ENCODE measurements at places on chromosomes 3 and 15. TPM values are rescaled to one million over a fixed set of nuclear protein-coding genes. Genes with fewer than 3 reads are reported as not detected.

DNA sequence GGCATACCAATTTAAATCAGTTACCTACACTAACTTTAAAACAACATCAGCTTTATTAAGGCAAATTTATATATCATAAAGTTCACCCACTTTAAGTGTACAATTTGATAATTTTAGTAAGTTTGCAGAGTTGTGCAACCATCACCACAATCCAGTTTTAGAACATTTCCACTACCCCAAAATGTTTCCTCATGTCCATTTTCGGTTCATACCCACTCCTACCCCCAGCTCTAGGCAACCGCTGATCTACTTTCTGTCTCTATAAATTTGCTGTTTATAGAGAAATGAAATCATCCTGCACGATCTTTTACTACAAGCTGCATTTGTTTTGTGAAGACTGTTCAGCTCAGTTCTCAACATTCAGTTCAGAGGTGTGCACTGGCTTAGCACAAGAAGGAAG lies 31.5 kb upstream of the FAM81A start:
- DNase-seq, result no peak

DNA sequence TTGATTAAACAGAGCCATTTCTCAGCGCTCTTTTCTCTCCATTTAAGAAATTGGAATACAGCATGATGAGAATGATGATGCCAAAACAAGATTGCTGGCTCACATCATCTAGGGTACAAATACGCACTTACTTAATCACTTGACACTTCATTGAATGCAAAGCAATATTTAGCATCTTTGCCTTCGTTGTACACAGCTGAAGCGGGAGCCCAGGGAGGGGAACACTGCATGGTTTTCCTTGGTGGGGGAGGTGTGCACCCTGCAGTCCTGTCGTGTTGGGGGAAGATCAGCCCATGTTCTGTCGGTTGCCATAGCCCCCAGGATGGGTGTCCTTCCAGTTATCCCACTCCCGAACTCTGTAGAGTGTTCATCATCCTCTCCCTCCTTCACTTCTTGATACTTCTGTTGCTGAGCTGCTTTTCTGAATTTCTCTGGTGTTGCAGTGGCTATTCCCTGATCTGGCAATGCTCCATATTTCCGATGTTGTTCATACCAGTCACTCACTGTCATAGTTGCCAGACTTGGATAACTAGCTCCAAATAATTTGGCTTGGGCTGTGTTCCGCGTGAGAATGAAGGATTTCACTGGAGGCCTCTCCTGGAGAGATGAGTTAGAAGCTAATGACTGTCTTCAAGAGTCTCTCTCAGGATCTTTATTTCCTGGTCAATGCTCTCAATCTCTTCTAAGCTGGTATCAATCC lies 50.1 kb upstream of the DYNC1LI1 start:
- no peak for DNase-seq

The LIPH gene
- 0.47 TPM for total RNA-seq

- peak; percentile 62 for DNase-seq
Observed at GRCh38 chr3:196740481-196741248, 1.0 kb downstream of the PAK2 start.

The DHFR2 gene
- 3.2 TPM for total RNA-seq

GRCh38 chr3:34569437-34569836 lies 771.0 kb downstream of the PDCD6IP start:
- DNase-seq, result no peak

DNA sequence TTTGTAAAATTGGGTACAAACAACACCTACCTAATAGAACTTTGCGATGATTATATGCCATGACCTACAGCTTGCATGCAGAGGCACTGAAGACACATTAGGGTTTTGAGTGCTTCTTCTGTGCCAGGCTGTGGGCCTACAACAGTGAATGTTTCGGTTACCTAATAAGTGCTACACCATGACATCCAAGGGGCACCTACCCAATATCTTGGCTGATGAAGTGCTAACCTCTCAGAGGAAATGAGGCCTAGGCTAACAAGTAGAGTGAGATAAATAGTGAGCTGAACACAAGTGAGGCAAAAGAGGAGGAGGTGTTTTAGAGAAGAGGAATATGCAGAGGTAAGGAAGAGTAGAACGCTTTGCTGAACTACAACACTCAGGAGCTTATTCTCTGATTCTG lies 12.2 kb upstream of the RASGRP1 start:
- no peak for DNase-seq

DNA sequence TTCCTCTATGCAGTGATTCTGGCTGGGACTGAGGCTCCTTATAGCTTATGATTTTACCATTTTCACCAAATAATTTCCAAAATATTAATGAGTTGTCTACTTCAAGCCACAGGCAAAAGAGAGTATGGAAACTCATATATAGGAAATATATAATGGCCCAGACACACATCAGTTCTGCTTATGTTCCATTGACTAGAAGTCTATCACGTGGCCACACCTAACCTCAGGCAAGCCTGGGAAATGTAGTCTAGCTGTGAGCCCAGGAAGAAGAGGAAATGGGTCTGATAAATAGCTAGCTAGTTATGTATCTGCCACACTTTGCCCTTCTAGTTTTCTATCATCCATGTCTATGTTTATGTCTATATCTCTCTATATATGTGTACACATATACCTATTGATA lies 195.1 kb downstream of the OTOL1 start:
- DNase-seq, result no peak

The ADIPOQ gene
- 2.4 TPM for total RNA-seq

The DISP2 gene
- total RNA-seq, result 0.20 TPM
